Activated T-helper 1 cell treated with anti-CD3 and anti-CD28 coated beads, Interleukin-2, amount 50 U/mL, for 16 hours (primary cell): ENCODE measurements at places on chromosomes 5 and 9.

GRCh38 chr5:2639425-2639824 is 112.1 kb downstream of the IRX2 start:
- no peak for DNase-seq

GRCh38 chr5:122730037-122730436 is 44.8 kb upstream of the SNX2 start:
- no peak for DNase-seq

DNA sequence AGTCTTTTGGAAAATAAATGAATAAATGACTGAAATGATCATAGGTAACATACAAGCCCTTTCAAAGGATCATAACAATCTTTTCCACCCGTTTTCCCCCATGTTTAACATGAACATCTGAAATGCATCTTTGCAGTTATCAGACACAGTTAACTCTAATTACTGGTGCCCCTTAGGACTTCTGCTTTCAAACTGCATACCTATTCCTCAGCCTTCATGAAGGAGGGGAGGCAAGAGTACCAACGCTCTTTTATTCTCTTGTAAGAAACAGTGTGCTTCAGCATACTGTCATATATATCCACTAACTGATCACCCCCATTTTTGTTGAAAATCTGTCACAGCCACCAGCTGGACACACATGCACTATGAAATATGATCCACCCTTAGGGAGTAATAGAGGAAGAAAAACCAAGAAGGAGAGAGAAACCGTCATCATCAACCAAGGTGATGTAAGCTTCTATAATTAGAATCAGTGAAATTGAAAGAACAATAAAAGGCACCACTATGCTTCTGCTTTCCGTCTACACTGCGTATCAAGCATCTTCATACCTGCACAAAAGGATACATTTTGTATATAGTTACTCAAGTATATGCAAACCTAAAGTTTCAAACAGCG is 98.7 kb downstream of the RAPGEF6 start:
- DNase-seq = no peak

DNA sequence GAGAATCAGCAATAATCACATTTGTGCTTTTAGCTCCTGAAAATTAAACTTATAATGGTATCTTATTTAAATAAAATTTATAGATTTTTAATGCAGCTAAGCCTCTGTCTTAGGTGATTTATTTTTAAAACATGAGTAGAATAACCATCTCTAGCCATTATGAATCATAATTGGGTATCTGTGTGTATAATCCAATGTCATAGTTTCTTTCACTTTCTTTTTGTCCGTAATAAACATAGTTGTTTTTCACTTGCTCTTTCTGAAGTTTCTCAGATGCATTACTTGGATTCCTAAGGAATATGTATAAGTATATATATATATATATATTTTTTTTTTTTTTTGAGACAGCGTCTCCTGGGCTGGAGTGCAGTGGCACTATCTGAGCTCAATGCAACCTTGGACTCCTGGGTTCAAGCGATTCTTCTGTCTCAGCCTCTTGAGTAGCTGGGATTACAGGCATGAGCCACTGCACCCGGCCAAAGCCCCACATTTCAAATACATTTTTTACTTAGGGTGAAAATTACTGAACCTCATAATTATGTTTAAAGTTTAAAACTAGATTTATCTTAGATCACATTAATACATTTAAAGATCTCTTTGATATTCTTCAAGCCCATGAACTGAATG is 377.1 kb downstream of the PRDM9 start:
- no peak for DNase-seq

DNA sequence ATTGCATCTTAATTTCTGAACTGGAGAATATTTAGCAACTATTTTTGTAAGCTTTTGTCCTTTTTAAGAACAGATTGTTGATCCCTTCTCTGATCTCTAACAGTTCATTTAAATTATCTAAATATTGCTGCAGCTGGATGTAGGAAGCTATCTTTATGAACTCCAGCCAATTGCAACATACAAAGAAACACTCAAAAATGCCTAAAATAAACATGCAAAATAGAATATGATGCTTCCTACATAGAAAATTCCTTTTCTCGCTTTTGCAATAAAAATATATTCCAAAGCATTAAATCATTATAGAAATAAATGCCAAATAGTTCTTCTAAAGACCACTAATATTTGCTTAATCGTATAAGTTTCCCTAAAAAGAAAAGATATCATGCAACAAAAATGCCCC is 218.6 kb downstream of the LURAP1L start:
- DNase-seq = no peak
